Left ventricle myocardium superior (tissue), 1 donor: ENCODE measurements at places on chromosomes 1 and 21. TPM values are rescaled to one million over a fixed set of nuclear protein-coding genes. Genes with fewer than 3 reads are reported as not detected.

GRCh38 chr1:63960326-63960725, 186.5 kb downstream of the ROR1 start:
- no peak for DNase-seq

DNA sequence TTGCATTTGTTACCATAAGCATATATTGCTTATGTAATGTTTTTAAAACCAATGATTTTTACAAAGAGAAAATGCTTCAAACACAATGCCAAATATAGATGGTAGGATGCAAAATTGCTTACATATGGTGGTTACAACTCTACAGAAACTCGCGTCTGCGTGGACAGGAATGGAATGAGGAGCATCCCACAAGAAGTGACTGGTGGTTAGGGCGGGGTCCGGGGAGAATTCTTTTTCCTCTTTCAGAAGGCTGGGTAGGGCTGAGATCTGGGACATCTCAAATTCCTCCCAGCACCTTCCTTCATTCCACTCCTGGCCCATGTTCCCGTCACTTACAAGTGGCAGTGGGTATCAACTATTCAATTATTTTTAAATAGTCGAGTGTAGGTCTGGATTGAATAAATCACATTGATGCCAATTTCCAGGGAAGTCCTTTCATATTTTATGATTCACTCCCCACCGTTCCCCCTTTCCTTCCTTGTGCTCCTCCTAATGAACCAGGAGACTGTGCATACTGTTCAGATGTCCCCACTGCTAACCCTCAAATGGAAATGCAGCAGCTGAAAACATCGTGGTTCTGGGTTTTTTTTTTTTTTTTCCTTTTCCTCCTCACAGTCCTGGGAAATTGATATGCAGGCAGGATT, 174.5 kb upstream of the POU3F1 start:
- no peak for DNase-seq

- DNase-seq = no peak
Observed at GRCh38 chr1:10652626-10653025, 143.8 kb downstream of the CASZ1 start.

Gene ATP1A2
- total RNA-seq = 243 TPM

GRCh38 chr1:22769932-22770331, 59.3 kb downstream of the EPHB2 start:
- DNase-seq = no peak
